NCI-H187 (cell line): ENCODE measurements at places on chromosomes 13 and 19.

DNA sequence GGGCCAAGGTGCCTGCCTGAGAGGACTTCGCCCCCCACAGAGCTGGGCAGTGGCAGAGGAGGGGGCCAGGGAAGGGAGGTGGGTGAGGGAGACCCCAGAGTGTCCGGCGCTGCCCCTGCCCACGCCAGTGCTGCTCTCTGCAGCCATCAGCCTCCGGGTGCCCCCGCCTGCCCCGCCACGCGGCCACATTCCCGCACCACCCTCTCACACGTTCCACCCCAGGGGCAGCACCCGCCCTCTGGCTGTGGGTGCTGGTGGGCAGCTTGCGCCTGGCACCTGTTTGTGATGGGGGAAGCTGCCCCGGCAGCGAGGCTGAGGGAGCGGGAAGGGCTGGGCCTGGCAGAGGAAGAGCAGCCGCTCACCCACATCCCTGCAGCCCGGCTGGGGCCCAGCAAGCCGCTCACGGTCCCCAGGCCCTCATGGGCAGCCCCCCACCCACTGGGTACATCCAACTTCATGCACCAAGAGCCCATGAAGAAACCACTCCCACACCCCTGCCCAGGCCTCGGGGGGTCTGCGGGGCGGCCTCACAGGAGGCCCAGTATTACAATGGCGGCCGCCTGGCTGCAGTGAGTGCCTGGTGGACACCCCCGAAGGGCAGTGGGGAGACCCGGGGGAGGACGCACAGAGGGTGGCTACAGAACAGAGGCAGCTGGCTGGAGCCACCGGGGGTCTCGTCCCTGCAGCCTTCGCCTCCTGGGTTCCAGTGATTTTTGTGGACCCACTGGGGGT is 14.0 kb downstream of the SBNO2 start:
- no peak for DNase-seq

DNA sequence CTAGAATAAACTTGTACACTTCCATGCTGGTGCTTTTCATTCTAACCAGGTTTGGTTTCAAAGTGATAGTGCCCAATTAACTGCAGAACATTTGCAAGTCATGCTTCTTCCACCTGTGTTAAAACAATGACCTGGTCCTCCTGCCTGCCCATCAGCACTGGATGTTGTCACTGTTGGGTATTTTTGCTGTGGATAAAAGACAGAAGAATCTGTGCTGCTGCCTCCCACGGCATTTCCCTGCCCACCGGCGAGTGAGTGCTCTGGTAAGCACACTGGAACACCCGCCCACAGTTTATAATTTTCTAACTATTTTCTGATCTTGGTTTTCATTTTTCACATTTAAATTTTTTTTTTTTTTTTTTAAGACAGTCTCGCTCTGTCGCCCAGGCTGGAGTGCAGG is 2.3 kb upstream of the AKAP8 start:
- DNase-seq = no peak

DNA sequence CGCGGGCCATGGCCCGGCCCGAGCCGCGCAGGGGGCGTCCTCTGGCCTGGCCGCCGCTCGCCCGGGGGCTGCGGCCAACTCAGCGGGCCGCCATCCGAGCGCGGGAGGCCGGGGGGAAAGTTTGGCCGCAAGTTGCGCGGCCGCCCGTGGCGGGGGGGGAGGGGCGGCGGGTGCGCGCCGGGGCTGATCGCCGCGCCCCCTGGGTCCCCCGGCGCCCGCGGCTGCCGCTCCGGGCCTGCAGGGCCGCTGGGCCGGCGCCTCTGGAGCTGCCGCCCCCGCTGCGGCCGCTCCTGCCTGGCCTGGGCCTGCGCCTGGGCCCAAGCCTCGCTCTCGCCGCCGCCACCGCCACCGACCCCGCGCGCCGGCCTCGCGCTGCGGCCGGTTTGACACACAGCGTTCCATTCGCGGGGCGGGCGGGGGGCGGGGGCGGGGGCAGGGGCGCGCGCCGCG is at the start of gene NR2F6:
NR2F6 (minus strand) TSS at position 385 of the 450 bp plus-strand sequence. CDS start 699 bp downstream, outside the sequence.
- no peak for DNase-seq

GRCh38 chr19:8017808-8018207 is 12.4 kb upstream of the ELAVL1 start:
- no peak for DNase-seq

GRCh38 chr19:27679399-27679798 is 1533.6 kb downstream of the UQCRFS1 start:
- DNase-seq = no peak

DNA sequence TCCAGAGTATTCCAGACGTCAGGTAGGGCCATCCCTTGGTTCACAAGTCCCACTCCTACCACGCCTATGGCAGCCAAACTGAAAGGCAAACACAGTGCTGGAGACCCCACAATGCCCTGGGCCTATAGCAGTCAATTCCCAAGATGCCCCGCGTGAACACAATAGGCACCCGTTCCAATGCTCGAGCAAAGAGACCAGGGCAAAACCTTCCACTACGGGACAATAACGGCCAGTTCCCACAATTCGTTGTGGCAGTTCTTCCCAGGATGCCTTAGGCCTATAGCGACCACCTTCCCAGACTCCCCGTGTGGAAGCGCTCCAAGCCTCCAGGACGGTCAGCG is 538 bp downstream of the ZNF428 start:
- peak; percentile 82 for DNase-seq

DNA sequence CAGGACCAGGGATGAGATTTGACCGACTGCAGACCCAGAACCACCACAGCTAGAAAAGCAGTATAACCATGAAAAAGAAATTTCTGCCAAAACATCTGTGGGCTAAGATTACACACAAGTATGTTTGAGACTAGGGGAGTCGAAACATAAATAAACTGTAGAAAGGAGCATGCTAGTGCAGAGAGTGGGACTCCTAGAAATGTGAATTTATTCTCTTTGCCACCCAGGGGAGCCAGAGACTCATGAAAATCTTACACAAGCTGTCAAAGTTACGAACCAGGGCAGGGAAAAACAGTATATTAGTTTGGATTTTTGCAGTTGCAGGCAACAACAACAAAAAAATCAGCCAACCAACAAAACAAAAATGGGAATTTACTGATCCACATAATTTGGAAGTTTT is 12.3 kb upstream of the HSPH1 start:
- DNase-seq = no peak

GRCh38 chr19:41405776-41406175 is 8.2 kb downstream of the BCKDHA start:
- no peak for DNase-seq

GRCh38 chr13:60745343-60745742 is 348.3 kb downstream of the TDRD3 start:
- DNase-seq = no peak

- DNase-seq = no peak
These were observed 7.3 kb downstream of the RASAL3 start for GRCh38 chr19:15456871-15457700.

DNA sequence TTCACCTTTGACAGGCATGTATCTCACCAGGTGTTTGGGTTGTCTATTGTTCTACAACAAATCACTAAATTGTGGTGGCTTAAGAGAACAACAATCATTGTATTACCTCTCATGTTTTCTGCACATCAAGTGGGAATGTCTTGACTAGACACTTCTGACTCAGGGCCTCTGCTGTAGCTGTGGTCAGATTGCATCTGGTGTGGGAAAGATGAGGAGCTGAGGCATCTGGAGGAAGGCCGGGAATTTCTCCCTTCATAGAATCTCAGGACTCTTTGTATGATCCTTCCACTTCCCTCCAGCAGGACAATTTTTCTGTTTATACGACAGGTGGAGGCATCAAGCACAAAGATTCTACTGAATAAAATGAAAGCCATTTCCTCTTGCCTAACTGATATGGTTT is 511.8 kb upstream of the NBEA start:
- DNase-seq = no peak

DNA sequence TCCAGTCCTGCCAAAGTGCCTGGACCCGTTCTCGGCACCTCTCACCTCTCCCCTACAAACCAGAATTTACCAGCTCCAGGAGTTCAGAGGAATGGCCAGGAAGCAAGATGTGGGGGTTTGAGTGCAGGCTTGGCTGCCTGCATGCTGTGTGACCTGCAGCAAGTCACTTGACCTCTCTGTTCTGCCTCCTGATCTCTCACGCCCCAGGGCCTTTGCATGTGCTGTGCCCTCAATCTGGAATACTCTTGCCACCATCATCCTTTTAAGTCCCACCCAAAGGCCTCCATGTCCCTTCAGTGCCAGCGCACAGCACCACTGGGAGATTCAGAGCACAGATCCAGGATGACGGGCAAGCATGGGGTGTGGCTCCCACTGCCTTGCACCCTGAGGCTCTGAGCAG is 43.4 kb downstream of the MYO9B start:
- no peak for DNase-seq

DNA sequence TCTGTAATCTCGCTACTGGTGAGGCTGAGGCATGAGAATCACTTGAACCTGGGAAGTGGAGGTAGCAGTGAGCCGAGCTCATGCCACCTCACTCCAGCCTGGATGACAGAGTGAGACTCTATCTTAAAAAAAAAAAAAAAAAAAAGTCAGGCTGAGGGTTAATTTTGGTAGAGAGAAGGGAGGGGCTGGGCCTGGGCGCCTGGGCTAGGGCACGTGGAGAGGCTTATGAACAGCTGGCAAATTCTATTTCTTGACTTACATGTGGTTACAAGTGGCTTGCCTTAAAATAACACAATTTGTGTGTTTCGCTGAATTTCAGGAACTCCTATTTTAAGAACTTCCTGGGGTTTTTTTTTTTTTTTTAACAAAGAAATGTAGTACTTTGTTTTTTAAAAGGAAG is 47.6 kb upstream of the MAP3K10 start:
- no peak for DNase-seq

DNA sequence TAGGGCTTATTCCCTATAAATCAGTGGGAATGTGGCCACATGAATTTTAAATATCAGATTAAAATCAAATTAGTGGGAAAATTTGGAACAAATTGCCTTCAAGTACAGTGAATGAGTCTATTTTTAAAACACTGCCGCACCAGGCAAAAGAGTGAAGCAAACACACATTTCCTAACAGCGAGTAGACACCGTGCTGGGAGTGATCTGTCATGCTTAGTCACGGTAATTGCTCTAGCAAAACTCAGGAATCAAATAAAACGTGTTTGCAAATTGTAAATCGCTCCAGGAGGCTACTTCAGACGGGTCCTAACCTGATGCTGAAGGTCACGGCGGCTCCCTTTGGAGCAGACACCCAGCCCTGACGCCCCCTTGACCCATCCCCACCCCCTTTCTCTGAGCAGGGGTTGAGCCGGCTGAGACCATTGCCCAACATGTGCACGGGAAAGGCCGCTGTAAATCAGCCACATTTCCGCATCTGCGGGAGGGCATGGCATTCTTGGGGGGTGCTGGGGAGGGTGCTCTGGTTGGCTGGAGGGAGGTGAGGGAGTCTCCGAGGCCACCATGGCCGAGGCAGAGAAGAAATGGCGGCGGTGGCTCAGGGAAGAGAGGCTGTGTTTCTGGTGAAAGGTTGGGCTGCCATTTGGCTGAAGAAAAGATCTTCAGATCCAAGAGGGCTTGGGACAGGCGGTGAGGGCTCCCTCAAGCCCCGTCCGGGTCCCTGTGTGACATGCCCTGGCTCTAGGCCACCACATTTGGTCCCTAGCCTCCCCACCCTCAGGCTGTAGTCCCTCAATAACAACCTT is 8.9 kb downstream of the CEBPA start:
- DNase-seq = no peak

- DNase-seq = no peak
These were observed 748 bp downstream of the RPS15 start for GRCh38 chr19:1438933-1439354.

DNA sequence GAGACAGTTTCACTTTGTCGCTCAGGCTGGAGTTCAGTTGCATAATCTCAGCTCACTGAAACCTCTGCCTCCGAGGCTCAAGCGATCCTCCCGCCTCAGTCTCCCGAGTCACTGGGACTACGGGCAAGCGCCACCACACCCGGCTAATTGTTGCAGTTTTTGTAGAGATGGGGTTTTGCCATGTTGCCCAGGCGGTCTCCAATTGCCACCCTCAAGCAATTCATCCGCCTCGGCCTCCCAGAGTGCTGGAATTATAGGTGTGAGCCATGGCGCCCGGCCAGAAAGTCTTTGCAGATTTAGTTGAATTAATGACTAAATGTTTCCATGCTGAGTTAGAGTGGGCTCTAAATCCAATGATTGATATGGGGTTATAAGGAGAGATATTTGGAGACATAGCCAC is 4.5 kb upstream of the CADM4 start:
- DNase-seq = no peak

GRCh38 chr13:110702591-110703526 is 3.1 kb downstream of the CARS2 start:
- no peak for DNase-seq

DNA sequence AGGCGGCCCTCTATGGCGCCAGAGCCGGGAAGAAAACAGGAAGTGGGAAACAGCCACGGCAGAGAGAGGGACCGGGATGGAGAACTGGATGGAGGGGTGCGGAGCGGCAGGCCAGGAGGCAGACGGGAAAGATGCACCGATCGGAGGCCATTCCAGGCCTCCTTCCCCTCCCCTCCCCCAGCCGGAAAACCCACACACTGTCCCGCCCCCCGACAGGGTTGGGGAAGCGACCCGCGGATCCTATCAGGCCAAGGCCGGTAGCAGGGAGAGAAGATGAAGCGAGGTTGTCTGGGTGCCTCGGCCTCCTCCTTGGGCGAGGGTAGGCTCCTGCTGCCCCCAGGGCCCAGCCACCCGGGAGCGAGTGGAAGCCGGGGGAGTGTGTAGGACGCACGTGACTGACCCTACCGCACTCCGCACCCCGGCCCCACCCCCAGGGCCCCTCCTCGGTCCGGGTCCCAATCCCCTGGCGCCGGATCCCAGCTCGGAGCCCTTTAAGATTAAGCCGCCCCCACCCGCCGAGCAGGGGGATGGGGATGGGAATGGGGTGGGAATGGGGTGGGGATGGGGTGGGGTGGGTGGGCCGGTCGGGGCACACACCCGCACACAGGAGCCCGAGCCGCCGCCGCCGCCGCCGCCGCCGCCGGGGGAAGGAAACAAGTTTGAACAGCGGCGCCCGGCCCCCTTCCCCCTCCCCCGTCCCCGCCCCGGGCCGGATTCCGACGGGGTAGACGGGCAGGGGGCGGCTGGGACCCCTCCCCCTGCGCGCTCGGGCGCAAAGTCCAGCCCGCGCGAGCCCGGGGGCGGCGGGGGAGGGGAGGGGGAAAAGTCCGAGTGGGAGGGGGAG is 1.5 kb downstream of the ERF start:
- no peak for DNase-seq

DNA sequence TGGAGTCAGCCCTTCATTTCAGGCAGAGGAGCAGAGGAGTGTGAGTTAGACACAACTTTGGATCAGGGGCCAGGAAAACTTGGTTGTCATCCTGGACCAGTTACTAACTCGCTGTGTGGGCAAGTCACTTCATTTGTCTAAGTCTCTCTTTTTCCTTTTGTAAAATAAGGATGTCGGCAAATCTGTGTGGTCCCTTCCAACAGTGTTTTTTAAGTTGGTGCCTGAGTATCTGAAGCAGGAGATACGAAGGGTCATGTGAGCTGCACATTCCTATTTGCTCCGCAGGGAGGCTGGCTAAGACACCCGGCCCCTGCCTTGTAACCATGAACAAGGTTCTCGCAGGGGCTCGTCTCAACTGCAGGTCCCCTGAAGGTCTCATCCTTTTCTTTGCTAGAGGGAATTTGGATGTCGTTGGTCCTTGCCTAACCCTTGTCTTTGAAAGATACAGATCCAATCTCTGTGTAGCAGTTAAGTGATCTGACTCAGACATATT is 64.3 kb downstream of the LRCH1 start:
- DNase-seq = no peak

GRCh38 chr13:31631071-31631470 is 108.3 kb upstream of the RXFP2 start:
- DNase-seq = no peak

GRCh38 chr13:107531816-107532215 is 683.5 kb downstream of the LIG4 start:
- DNase-seq = no peak
